ENCODE measurements at places on chromosomes 2 and 18. TPM values are rescaled to one million over a fixed set of nuclear protein-coding genes. Genes with fewer than 3 reads are reported as not detected.

SNTG2 gene
- 3.6 TPM for total RNA-seq

NGEF gene
- total RNA-seq, result not detected

DNA sequence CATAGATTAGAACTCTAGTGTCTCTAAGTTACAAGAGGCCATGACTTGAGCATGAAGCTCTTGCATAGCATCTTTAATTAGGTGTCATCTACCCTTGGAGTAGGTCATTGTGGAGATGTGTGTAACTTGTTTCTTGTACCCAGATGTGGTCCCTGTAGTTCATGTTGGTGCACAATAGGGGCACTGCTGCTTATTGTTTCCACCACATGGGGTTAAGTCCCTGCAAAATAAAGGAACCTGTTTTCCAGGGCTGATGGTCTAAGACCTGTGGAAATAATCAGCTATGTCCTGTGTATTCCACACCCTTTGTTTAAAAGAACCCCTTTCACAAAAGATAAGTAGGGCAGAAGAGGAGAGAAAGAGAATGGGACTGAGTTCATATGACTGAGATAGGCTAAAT lies 28.6 kb downstream of the ASXL3 start:
- H3K27ac ChIP-seq, result no peak overlapping the region
- DNase-seq, result no peak
- H3K27me3 ChIP-seq, result no peaks in the 10 kb centered on the region
- no peaks in the 10 kb centered on the region for H3K4me1 ChIP-seq

DLX2 gene
- not detected for total RNA-seq

PAIP2B gene
- 6.3 TPM for total RNA-seq

GRCh38 chr2:102508863-102509262 lies 35.8 kb downstream of the SLC9A4 start:
- DNase-seq, result no peak
- H3K4me1 ChIP-seq, result no peaks in the 10 kb centered on the region
- H3K4me3 ChIP-seq, result no peak overlapping the region
- no peaks in the 10 kb centered on the region for H3K27me3 ChIP-seq
- H3K36me3 ChIP-seq, result no peaks in the 10 kb centered on the region

- H3K36me3 ChIP-seq, result no peaks in the 10 kb centered on the region
- no peaks in the 10 kb centered on the region for H3K4me1 ChIP-seq
- no peak for DNase-seq
- H3K27me3 ChIP-seq, result no peaks in the 10 kb centered on the region
- no peak overlapping the region for H3K4me3 ChIP-seq
- H3K27ac ChIP-seq, result no peak overlapping the region
These were observed 48.4 kb upstream of the ZNF397 start for GRCh38 chr18:35192415-35192814.

- DNase-seq, result no peak
- no peaks in the 10 kb centered on the region for H3K36me3 ChIP-seq
- H3K4me3 ChIP-seq, result no peak overlapping the region
- H3K27me3 ChIP-seq, result no peaks in the 10 kb centered on the region
- no peaks in the 10 kb centered on the region for H3K4me1 ChIP-seq
These were observed 694.7 kb downstream of the ARHGAP15 start for GRCh38 chr2:143823876-143824275.

PTH2R gene
- not detected for total RNA-seq

- peaks cover 37% of the 10 kb centered on the region for H3K36me3 ChIP-seq
- DNase-seq, result no peak
- H3K27me3 ChIP-seq, result no peaks in the 10 kb centered on the region
- no peak overlapping the region for H3K27ac ChIP-seq
- H3K4me1 ChIP-seq, result no peaks in the 10 kb centered on the region
- H3K4me3 ChIP-seq, result no peak overlapping the region
These were observed 205.1 kb downstream of the TWIST2 start for GRCh38 chr2:239052798-239053665.

GRCh38 chr2:165528691-165529090 lies 59.2 kb downstream of the CSRNP3 start:
- H3K4me1 ChIP-seq, result no peaks in the 10 kb centered on the region
- no peak overlapping the region for H3K27ac ChIP-seq
- no peaks in the 10 kb centered on the region for H3K27me3 ChIP-seq

CFAP65 gene
- not detected for total RNA-seq

DNA sequence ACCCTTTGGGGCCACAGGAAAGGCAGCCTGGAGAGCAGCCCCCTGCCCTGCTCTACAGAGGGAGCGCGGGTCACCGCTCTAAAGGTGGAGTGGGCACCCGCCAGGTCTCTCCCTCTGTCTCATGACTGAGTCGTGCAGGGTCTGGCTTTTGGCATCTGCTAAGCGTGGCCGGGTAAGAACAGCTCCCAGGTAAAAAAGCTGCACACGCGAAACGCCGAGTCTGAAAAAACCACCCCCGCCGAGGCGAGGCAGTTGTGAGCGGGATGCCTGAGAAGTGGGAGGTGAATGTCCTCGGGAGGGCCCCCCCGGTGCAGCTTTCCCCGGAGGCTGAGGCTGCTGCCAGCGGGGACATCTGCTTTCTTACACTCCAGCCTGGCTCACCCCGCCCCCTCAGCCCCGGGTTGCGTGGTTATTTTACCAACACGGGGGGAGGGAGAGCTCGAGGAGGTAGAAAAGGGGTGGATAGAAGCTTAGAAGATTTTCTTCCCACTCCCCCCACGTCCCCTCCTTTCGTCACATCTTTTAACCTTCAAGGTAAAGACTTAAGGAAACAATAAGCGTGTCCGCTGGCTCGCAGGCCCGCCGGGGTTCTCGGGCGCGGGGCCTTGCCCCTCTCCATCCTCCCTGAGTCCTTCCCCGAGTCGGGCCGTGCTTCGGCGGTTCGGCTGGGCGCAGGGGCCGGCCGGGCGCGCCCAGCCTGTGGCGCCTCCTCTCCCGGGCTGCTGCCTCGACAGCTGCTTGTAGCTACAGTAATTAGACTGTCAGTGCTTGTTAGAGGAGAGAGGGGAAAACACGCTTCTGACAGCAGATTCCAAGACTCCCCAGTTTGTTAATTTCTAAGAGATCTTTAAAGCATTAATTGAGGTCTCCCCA lies 70.6 kb upstream of the PSMD14 start:
- H3K4me3 ChIP-seq, result peak overlapping the region; percentile 64
- DNase-seq, result peak; percentile 73
- peaks cover 10% of the 10 kb centered on the region for H3K36me3 ChIP-seq
- peak overlapping the region; percentile 20 for H3K27ac ChIP-seq

GRCh38 chr2:43228756-43229659 lies 2.6 kb upstream of the ZFP36L2 start:
- H3K27me3 ChIP-seq, result no peaks in the 10 kb centered on the region
- H3K27ac ChIP-seq, result peak overlapping the region; percentile 98
- peaks cover 20% of the 10 kb centered on the region for H3K4me1 ChIP-seq
- DNase-seq, result no peak
- H3K36me3 ChIP-seq, result peaks cover 27% of the 10 kb centered on the region
- H3K4me3 ChIP-seq, result no peak overlapping the region
